ENCODE measurements at places on chromosomes 1 and 21.

GRCh38 chr21:34511181-34511580, 829 bp downstream of the KCNE1 start:
- DNase-seq, result no peak

DNA sequence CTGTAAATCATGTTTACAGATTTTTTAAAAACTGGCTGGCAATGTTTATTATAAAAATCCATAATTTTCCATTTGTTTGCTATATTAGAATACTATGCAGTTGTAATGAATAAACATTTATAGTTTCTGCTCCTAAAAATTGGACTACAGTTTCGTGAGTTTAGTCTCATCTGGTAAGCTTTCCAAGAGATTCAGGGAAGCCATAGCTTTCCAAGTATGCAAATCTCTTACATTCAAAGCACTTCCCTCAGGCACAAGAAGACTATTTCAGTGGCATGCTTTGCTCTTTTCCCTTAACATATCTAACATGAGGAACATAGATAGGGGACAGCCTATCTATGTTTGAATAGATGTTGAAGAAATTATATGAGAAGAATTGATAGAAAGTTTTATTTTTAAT, 77.2 kb downstream of the ADGRL2 start:
- DNase-seq, result no peak

DNA sequence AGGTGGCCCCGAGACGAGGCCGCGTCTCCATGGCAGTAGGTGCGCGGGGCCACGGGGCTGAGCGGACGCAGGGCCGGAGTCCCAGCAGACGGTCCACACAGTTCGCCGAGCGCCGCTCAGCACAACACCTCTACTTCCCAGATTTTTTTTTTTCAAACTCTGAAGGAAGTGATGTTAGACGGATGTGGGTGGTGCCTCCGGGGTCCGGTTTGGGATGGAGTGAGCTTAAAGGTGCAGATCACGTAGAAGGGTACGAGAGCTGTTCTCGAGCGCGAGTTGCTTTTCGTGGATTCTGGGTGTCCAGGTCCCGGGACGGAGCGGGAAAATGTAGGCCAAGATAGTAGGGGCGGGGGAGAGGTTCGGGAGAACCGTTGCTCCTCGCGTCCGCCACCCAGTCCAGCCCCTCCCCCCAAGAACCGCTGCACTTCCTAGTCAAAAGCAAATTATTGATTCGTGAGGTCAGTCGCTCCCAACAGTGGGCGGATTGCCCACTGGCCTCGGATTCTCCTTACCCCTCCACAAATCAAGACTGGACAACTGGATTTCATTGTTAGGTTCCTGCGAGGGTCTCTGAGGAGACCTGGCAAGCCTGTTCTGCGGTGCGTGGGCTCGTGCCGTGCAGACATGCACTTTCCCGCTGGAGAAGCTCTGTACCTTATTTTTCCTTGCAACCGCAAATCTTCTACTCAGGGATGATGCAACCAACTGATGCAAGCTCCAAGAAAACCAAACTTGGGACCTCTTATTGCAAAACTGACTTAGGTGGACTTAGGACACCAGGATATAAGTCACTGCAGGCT, at the start of gene TXNDC12:
Gene TXNDC12, minus strand, starts transcription at position 126 of the 800 bp plus-strand sequence. Its CDS starts 95 bp downstream, at position 31.
- DNase-seq, result peak; percentile 33

DNA sequence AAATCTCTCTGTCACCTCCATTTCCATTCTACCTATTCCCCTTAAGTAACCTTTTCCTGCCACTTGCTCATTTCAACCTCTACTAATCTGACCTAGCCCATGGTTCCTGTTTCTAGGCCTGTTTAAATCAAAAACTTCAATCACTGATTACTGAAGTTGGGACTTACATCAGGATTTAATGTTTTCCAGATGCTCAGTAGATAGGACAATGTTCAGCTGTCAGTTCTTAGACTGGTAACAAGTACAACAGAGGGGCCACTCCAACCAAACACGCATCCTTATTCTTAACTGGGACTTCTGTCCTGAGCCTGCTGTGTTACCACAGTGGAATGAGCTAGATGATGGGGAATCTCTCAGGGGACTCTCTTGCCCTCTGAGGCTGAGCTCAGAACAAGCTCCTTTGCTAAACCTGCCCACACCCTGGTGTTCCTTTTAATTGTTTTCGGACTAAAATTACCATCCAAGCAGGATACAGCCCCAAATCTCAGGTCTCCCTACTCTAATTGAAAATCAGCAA, 974.6 kb downstream of the TTLL7 start:
- DNase-seq, result no peak

All from activated CD8-positive, alpha-beta memory T cell treated with anti-CD3 and anti-CD28 coated beads for 1 hour (primary cell).